ENCODE measurements at places on chromosomes 7 and 10.

- no peak for DNase-seq
Measured at GRCh38 chr10:75049316-75050148, 61.9 kb upstream of the SAMD8 start.

GRCh38 chr7:3682028-3682710 lies 381.1 kb downstream of the SDK1 start:
- no peak for DNase-seq

DNA sequence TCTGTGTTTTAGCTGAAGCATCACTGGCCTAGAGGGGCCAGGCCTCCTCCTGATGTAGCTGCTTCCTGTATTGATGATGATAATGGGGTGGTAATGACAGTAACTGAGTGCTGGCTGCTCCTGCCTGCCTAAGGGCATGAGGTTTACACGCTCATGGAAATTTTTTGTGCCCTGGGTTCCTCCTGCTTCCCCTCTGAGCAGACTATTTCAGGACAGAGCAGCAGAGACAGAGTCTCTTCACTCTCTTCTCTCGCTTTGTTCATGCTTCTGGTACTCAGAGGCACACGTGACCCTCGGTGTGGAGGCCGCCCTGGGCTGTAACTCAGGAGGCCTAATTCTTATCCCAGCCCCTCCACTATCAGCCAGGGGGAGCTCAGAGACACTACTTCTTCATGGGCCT lies 27.9 kb downstream of the LRRC20 start:
- no peak for DNase-seq

GRCh38 chr7:27840313-27840712 lies 100.4 kb downstream of the TAX1BP1 start:
- DNase-seq, result no peak

DNA sequence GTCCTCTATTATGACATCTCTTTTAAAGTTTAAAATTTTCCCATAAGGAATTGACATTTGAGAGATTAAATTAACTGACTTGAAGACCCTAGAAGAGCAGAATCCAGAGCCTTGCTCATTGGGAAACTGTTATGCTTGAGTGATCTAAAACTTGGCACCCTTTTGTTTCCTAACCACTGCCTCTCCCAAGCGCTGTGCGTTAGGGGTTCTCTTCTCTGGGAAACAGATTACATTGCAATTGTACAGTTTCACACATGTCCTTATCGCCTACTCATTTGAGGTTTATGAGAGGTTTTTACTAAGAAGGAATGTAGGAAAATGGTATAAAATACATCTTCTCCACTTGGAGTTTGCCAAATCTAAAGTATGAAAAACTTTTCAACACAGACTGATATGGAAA lies 126.8 kb upstream of the AMPH start:
- no peak for DNase-seq

Data from stimulated activated CD8-positive, alpha-beta memory T cell treated with anti-CD3 and anti-CD28 coated beads, Interleukin-7, amount 100 ng/mL, for 24 hours (primary cell).